ENCODE measurements at places on chromosomes 2 and 18. TPM values are rescaled to one million over a fixed set of nuclear protein-coding genes. Genes with fewer than 3 reads are reported as not detected.

ABCB11 gene
- 0.03 TPM for polyA plus RNA-seq

GRCh38 chr18:72544092-72544886, at the start of gene CBLN2:
TSS of gene CBLN2 (minus strand) at chr18:72544342. CDS start at chr18:72542160, 2,182 bp downstream.
- DNase-seq, result peak; percentile 49

DNA sequence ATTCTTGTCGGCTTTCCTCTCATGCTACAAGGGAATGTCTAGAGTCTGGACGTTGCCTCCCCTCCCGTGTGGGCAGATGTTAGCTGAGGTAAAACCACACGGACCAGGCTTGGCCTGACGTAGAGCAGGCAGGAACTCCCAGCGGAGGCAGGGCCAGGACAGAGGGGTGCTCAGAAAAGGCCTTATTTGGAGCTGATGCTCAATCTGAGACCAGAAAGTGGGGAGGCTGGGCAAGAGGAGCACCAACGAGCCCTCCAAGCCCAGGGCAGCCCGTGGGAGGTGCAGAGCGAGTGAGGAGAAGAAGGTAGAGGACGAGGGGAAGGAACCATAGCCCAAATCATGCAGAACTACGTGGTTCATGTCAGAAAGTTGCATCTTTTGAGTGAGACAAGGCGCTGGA, 9.0 kb downstream of the TEX51 start:
- DNase-seq, result no peak

GRCh38 chr18:58813561-58814225, 51.0 kb upstream of the ZNF532 start:
- no peak for DNase-seq

GRCh38 chr2:38243186-38243880, 133.7 kb downstream of the ATL2 start:
- no peak for DNase-seq

GRCh38 chr18:3652380-3653262, 202.6 kb downstream of the TGIF1 start:
- peak; percentile 89 for DNase-seq

Data from A549 (cell line).